ENCODE measurements at places on chromosomes 13 and 19.

- DNase-seq: no peak
Measured at GRCh38 chr13:30997697-30998096, 65.2 kb downstream of the TEX26 start.

DNA sequence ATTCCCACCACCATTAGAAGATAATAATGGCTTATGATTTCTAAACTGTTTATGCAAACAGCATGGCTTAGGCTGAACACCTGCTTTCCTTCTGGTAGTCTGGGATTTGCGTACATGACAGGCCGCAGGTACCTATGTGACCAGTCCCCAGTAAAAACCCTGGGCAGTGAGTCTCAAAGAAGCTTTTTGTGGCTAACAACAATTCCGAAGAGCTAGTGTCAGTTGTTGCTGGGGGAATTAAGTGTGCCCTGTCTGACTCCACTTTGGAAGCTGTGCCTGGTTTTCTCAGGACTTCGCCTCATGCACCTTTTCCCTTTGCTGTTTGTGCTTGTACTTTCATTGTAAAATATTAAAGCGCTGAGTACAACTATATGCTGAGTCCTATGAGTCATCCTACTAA is 250.2 kb upstream of the MIR17HG start:
- DNase-seq: peak; percentile 16

DNA sequence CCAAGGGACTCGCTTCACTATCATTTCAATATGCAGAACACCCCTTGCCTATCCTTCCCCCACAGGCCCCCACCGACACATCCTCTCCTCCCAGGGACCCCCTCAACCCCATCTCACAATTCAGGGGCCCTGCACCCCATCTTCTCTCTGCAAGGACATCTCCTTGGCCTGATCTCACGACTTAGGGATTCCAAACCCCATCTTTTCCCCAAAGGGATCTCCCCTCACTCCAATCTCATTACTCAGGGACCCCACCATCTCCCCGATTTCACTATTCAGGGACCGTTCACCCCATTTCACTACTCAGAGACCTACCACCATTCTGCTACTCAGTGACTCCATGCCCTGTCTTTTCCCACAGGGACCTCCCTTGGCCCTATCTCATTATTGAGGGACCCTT is 1.4 kb downstream of the MAP2K2 start:
- no peak for DNase-seq

DNA sequence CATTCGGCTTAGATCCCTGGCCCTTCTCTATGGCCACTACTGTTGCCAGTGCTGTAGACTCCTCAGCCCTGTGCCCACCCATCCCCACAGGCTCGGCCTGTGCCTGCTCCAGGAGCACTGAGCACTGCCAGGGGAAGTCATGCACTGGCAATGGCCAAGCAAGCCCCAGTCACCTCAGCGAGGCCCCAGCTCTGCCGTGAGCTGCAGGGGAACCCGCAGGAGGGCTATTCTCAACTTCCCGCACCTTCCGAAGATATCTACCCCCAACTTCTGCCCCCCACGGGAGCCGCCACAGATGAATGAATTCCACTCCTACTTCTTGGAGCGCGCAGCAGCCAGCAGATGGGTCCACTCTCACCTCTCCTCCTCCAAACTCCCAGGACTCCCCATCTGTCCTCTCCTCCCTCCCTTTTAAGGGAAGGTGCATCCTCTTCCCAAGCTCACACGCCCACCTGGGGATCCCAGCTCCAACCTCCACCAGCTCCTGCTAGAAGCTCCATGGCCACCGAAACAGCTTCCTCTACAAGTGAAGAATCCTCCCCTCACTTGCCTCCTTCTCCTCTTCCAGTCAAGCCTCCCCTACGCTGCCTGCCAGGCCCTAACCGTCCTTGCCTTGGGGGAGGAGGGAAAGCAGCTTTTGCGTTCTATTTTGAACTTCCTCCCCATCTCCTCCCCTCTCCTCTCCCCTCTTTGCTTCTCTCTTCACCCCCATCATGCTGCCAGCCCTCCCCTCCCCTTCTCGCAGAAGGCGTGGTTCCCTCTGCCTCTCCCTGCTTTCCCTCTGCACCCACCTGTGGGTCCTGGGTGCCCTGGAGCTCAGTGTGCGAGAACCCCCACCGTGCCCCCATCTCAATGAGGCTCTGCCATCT is 52.2 kb downstream of the PEPD start:
- DNase-seq: no peak

DNA sequence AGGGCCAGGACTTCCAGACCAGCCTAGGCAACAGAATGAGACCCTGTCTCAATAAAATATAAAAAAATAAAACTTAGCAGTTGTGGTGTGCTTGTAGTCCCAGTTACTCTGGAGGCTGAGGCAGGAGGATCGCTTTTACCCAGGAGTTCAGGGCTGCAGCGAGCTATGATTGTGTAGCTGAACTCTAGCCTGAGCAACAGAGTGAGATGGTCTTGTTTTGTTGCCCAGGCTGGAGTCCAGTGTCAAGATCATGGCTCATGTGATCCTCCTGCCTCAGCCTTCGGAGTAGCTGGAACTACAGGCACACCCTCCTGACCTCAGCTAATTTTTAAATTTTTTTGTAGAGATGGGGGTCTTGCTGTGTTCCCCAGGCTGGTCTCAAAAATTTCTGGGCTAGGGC is 4.3 kb upstream of the JUNB start:
- no peak for DNase-seq

- peak; percentile 45 for DNase-seq
Measured at GRCh38 chr19:51712461-51713081, 11.2 kb downstream of the HAS1 start.

GRCh38 chr13:108741930-108742329 is 112.5 kb downstream of the MYO16 start:
- no peak for DNase-seq

GRCh38 chr19:662207-662961 is 630 bp downstream of the RNF126 start:
- DNase-seq: peak; percentile 32

DNA sequence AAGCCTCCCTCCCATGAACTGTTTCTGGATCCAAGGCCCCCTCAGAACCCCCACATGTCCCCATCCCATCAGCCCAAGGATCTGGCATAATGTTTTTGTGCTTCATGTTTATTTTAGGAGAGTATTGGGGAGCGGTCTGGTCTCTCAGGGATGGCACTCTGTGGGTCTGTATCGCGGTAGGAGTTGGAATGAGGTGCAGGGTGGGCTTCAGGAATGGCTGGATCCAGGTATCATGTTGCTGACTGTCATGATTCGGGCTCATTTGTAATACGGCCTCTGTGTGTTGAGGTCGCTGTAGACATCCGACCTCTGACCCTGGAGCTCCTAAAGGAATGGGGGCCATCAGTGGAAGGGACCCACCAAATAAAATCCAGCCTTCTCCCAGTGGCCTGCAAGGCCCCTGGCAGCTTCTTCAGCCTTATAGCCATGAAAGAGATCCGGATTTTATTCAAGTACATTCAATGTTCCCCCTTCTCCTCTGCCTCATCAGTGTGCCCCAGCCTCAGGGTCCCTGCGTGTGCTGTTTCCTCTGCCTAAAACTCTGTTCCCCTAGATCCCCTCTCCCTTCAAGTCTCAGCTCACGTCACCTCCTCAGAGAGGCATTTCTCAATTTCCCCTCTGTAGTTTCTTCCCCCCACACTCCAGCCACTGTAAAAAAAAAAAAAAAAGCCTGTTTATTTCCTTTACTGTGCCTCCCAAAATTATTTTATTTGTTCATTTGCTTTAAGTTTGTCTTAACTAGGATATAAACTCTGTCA is 2.2 kb downstream of the HCST start:
- DNase-seq: no peak

DNA sequence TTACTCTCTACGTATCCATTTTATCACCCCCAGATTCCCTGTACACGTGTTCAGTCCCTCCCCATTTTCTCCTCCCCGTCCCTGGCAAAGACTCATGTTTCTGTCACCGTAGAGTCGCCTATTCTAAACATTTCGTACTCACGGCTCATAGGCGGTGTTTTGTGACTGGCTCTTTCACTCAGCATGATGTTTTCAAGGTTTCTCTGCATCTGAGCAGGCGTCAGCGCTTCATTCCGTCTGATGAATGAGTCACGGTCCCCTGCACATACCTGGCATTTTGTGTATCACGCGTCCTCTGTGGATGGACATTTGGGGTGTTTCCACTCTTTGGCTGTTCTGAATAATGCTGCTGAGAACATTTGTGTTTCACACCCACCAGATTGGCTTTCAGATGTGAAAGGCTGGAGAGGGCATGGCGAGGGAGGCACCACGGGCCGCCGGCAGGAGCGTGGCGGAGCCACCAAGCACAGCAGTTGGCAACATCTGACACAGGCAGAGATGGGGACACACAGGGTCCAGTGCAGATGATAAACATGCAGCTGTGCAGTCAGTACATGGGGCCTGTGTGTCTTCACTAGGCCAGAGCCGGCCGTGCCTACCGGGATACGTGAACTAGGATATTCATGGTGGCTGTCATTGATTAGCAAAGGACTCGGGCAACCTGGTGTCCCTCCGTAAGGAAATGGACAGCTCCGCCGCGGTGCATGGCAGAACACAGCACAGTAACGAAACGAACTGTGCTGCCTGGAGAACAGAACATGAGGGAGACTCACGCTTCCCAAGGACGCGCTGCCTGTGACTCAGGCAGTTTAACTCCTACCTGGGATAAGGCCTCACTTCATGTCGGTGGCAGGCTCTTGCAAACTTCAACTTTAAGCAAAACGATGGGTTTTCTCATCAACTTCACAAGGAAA is 117.2 kb downstream of the ATP11A start:
- no peak for DNase-seq

GRCh38 chr13:110426735-110427134 is 119.7 kb downstream of the COL4A2 start:
- peak; percentile 12 for DNase-seq

GRCh38 chr13:38520041-38520440 is 166.8 kb upstream of the FREM2 start:
- no peak for DNase-seq

DNA sequence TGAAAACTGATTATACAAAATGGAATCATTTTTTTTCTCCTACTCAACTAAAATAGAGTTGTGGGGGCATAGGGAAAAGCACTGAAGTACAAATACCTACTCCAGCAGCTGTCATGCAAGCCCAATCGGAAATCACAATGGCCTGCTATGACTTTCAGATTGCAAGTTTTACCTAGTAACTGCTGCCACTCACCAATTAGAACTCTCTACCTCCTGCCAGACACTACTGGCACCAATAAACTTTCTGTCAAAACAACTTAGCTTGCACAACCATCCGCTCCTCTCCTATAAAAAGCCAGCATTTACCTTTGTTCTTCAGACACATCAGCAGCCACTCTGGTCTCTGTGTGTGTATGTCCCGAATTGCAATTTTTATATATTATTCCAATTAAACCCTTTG is 9.3 kb upstream of the TRPC4 start:
- no peak for DNase-seq

DNA sequence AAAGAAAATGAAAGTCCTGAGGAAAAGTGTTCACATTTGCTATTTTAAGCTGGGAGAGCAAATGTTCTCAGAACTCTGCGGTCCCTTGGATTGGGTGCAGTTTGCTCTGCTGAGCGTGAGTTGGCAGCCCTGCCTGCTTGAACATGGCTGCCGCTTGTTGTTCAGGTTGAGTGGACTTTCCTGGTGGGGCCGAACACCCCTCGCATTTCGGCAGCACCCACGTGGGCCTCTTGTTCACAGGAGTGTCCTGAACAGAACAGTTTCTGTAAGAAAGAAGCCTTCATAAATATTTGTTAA is 10.8 kb upstream of the RNF113B start:
- no peak for DNase-seq

DNA sequence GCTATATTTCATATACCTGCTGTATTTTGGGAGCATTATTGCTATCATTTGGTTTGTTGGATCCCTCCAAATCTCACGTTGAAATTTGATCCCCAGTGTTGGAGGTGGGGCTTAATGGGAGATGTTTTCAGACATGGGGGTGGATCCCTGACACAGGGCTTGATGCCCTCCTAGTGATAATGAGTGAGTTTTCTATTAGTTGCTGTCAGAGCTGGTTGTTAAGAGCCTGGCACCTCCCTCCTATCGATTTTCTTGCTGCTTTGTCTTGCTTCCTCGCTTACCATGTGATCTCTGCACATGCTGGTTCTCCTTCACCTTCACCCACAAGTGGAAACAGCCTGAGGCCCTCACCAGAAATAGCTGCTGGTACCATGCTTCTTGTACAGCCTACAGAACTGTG is 259.9 kb upstream of the STARD13 start:
- peak; percentile 57 for DNase-seq

- peak; percentile 12 for DNase-seq
Measured at GRCh38 chr13:41680900-41681299, 223.6 kb downstream of the RGCC start.

- no peak for DNase-seq
Measured at GRCh38 chr13:45516757-45517156, 52.0 kb downstream of the COG3 start.

DNA sequence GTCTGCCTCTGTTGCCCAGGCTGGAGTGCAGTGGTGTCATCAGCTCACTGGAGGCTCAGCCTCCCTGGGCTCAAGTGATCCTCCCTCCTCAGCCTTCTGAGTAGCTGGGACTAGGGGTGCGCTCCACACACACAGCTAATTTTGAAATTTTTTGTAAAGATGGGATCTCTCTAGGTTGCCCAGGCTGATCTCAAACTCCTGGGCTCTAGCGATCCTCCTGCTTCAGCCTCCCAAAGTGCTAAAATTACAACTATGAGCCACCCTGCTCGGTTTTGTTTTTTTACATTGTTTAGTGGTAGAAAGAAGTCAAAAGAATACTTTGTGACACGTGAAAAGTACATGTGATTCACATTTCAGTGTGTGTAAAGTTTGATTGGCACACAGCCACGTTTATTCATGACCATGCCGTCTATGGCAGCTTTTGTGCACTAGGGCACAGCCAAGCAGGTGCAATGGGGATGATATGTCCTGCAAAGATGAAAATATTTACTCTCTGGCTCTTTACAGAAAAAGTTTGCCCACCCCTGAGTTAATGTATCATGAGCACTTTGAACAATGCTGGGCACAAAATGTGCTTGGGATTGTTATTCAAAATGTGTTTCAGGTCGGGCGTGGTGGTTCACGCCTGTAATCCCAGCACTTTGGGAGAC is 16.2 kb upstream of the NFIC start:
- no peak for DNase-seq

DNA sequence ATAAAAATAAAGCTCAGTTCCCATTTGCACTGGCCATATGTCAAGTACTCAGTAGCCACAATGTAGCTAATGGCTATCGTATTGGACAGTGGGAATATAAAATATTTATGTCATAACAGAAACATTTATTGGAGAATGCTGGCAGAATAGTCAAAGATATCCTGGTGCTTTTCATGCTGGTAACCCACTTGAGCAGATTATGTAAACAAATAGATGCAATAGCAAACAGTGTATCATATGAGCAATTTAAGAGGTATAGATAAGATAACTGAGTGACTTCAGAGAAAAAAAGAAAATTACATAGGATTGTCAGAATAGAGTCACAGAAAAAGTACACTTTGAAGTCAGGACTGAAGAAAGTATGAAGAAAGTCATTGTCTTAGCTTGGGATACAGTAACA is 426.6 kb downstream of the NDFIP2 start:
- DNase-seq: no peak

- DNase-seq: no peak
Measured at GRCh38 chr13:114032126-114032799, 58.4 kb upstream of the C13orf46 start.
